ENCODE measurements at places on chromosomes 5 and 9. TPM values are rescaled to one million over a fixed set of nuclear protein-coding genes. Genes with fewer than 3 reads are reported as not detected.

The CAMSAP1 gene
- total RNA-seq = 28.8 TPM

The CTXN3 gene
- not detected for total RNA-seq

The TAF11L3 gene
- not detected for total RNA-seq

The CFAP90 gene
- not detected for total RNA-seq

The ECM2 gene
- not detected for total RNA-seq

The OR1Q1 gene
- total RNA-seq = not detected

The GOLGA2 gene
- total RNA-seq = 91.3 TPM

The GABRG2 gene
- total RNA-seq = 1.2 TPM

The TMEM215 gene
- total RNA-seq = not detected

The PCDHGA3 gene
- total RNA-seq = 0.24 TPM

The GPR107 gene
- 21.8 TPM for total RNA-seq

The GSN gene
- total RNA-seq = 9.6 TPM

The CDH18 gene
- 0.87 TPM for total RNA-seq

The NFIL3 gene
- 13.8 TPM for total RNA-seq

The LRRC19 gene
- total RNA-seq = not detected

The ANKRD18A gene
- total RNA-seq = 1.9 TPM

The ACSL6 gene
- total RNA-seq = 1.5 TPM

The CLIC3 gene
- 0.18 TPM for total RNA-seq
